ENCODE measurements at places on chromosomes 5 and 9.

GRCh38 chr9:69036309-69036708 is 757 bp downstream of the FXN start:
- no peak for DNase-seq

DNA sequence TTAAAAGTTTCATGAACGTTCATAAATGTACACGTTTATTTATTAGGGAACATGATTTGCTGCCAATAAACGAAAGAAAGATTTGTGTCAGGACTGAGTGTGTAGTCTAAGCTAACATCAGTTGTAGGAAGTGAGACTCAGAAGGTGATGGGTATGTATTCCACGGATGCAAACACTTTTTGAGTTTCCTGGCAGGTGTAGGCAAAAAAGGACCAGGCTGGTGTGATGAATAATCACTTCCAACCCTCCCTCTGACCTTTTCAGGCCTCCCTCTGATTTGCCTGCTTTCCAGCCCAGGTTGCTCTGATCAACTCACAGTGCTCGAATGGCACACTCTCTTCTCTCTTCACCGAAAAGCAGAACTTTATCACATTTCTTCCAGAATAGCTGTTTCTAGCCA is 51.8 kb downstream of the BASP1 start:
- no peak for DNase-seq

GRCh38 chr5:124922255-124922975 is 176.0 kb upstream of the ZNF608 start:
- DNase-seq = no peak

DNA sequence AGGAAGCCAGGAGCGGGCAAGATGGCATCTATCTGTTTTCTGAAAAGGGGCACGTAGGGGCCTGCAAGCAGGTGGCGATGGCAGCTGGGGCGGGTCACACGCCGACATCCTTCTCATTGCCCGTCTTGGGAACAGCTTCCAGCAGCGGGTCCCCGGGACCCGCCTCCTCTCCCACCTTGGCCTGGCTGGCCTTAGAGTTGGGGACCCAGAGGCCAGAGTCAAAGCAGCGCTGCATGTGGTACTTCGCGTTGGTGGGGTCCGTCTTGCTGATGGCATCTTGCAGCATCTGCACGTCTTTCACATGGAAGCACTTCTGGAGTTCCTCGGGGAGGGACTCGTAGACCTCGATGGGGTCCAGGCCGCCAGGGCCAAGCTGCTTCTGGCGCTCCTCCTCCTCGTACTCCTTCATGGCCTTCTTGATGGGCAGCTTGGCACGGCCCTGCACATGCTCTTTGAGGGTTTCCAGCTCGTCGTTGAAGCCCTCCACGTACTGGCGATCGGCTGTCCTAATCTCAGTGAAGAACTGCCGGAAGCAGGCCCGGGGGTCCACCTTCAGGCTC is 127.6 kb upstream of the CLINT1 start:
- DNase-seq = no peak

GRCh38 chr5:2000591-2000990 is 117.9 kb upstream of the IRX4 start:
- DNase-seq = no peak

DNA sequence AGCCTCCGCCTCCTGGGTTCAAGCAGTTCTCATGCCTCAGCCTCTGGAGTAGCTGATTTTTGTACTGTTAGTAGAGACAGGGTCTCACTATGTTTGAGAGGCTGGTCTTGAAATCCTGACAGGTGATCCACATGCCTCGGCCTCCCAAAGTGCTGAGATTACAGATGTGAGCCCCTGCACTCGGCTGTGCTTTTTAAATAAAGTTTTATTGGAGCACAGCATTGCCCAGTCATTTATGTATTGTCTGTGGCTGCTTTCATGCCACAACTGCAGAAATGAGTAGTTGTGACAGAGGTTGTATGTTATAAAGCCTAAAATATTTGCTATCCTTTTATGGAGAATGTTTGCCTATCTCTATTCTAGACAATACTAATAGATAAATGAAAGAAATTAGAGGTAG is 169.2 kb downstream of the AOPEP start:
- no peak for DNase-seq

GRCh38 chr5:157877821-157878220 is 18.9 kb upstream of the CLINT1 start:
- no peak for DNase-seq

GRCh38 chr5:68315679-68316271 is 100.2 kb downstream of the PIK3R1 start:
- no peak for DNase-seq

- no peak for DNase-seq
Measured at GRCh38 chr5:139668924-139669661, 20.9 kb downstream of the CXXC5 start.

DNA sequence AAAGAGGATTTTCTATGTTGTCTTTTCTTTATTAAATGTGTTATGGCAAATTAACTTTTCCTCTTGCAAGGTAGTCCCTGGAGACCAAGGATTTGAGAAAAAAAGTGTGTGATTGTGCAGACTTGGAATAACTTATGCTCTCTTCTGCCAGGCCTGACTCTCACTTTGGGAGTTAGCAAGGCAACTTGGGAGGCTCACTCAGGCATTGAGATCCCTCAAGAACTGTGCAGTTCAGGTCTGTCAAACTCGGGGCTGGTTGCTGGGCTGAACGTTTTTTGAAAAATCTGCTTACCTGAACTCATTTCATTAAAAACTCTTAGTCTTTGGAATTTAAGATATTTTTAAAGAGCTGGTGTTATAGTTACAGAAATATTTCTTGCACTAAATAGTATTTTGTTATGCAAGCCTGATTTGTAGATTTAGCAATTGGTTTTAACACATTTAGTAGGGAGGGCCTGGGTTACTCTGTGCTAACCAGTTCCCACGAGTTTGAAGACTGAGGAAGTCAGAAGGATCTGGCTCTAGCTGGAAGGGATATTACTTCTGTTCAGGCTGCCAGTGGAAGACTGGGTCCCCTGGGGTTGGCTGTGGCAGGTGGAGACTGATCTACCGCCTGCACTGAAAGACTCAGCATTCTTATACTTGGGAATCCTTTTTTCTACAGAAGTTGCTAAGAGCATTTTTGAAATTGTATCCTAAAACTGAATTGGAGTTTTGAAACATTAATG is 150.4 kb upstream of the PCSK5 start:
- no peak for DNase-seq

DNA sequence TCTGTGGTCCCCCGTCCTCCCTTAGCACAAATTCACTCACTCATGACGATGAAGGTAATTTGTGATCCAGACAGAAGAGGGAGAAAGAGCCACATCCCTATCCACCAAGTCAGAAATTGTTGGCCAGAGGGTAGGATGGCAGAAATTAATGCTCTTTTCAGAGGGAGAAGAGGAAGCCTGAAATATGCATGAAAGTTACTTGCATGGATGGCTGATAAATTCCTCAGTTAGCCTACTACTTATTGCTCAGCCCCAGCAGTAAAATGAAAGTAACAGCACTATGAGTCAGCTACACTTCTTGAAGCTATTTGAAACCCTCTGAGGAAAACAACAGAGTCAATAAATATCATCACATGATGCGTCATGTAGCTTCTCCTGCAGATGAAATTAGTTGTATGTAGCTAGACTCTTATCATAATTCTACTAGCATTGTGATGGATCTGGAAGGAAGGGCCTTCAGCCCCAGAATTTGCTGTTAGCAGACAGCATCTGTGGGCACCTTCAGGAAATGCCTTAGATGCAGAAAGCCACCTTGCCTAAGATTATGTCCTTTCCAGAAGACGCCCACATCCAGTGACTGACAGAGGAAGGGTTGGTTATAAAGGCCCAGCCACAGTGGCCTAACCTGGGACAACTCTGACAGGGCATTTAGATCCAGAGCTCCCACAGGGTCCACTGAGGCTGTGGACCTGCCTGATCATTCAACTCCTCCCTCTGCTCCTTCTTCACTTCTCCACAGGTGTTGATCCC is 81.2 kb upstream of the CCDC112 start:
- peak; percentile 55 for DNase-seq

GRCh38 chr5:15283076-15283475 is 216.9 kb upstream of the FBXL7 start:
- DNase-seq = no peak

DNA sequence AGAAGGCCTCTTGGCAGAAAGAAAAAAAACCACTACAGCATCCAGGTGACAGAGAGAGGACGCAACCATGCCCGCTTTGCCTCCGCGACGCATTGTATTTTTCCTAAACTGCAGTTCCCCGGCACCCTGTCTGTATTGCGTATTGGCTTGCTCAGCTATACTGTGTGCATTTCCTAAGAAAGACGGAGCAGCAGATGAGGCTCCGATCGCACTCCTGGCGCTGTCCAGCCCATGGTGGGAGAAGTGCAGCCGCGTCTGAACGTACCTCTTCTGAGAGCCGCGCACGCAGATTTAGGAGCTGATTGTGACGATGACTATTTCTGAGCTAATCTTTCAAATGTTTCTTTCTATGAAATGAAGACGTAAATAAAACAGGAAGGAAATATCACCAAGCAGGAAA is 366.5 kb downstream of the IRX1 start:
- DNase-seq = no peak

GRCh38 chr5:114208588-114208987 is 153.3 kb upstream of the KCNN2 start:
- no peak for DNase-seq

GRCh38 chr9:110083866-110084265 is 124.1 kb downstream of the C9orf152 start:
- no peak for DNase-seq

GRCh38 chr9:78314953-78315870 is 18.3 kb downstream of the PSAT1 start:
- DNase-seq = peak; percentile 59

DNA sequence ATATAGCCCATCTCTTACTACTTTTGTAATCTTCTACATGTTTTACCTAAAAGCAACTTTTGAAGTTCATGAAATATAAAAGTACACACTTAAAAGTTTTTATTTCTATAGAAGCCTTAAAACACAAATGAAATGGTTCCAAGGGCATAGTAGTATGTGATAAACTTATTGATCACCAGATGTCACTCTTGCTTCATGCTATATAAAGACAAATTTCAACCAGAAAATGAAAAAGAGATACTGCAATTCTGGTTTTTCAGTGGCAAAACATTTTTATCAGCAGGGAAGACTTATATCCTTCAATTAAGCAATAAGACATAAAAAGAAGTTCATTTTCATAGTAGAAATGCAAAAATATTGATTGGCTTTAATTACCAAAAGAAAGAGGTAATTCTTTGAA is 69.4 kb upstream of the FBXL17 start:
- no peak for DNase-seq

- DNase-seq = peak; percentile 71
Measured at GRCh38 chr5:174724484-174725260, at the start of gene MSX2. Gene MSX2, plus strand, starts transcription at chr5:174724582. Its CDS starts 78 bp downstream, at chr5:174724660.

- DNase-seq = no peak
Measured at GRCh38 chr5:143398053-143398355, 5.5 kb downstream of the NR3C1 start.

- DNase-seq = no peak
Measured at GRCh38 chr5:115033861-115034260, 135.8 kb downstream of the TRIM36 start.

DNA sequence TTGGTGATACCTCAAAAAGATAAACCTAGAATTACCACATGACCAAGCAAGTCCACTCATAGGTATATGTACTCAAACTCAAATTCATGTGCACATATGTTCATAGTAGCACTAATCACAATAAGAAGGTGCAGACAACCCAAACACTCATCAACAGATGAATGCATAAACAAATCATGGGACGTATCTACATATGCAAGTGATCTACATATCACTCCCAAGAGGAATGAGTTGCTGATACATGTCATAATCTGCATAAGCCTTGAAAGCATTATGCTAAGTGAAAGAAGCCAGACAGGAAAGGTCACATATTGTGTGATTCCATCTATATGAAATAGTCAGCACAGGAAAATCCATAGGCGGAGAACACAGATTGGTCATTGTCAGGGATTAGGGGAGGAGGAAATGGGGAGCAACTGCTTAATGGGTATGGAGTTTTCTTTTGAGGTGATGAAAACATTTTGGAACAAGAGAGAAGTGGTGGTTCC is 10.6 kb upstream of the GPX8 start:
- no peak for DNase-seq

DNA sequence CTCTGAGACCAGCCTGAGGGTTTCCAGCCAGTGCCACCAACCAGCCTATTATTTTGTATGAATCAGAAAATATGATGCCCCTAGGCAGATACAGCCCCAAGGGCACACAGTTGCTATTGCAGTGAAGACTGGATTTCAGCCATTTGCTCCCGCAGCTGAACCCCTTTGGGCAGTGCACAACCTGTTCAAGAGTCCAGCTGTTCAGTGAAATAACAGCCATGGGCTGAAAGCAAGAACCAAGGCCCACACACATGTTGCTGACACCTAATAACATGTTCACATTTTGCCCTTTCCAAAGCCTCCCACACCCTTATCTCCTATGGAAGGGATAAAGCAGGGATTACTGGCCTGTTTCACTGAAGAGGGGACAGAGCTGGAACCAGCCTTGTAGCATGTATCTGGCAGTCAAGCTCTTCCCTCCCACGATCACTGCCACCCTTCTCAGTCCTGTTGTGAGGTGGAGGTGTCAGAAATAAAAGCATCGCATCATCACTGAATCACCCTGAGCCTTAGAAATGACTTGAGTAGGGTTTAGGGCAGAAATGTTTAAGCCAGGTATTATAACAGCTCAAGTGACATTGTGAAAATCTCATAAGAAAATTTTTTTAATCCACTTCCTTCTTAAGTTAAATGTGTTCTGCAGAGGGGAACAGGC is 137.1 kb upstream of the FSTL4 start:
- no peak for DNase-seq

GRCh38 chr5:127429928-127430327 is 87.5 kb upstream of the PRRC1 start:
- DNase-seq = no peak

- DNase-seq = no peak
Measured at GRCh38 chr5:80825786-80826460, 134.2 kb upstream of the RASGRF2 start.

DNA sequence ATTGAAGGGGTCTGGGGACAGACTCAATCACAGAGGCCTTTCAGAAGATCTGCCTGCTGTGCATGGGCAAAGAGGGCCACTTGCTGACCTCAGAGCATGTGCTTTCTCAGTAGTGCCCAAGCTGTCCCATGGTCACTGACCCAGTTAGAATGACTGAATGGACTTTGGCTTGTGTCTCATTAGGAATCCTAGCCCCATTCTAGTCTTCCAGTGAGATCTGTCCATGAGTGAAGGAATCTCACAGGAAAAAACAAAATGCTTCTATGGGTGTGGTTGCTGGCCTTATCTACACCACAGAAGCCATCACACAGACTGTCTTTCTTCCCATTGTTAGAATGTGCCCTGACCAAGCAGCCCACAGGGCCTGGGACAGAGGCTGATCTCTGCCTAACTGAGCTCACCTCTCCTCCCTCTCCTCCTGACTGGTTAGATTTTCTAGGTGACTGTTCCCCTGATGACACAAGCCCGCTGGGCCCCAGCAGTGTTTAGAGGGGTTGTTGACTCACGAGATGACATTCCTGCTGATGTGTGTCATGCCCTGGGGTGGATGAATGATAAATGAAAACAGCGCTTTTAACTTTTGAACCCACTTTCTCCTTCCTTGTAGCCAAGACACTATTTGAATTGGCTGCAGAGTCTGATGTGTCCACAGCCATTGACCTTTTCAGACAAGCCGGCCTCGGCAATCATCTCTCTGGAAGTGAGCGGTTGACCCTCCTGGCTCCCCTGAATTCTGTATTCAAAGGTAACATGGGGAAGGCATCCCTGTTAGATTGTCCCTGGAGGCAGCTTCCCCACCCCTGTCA is 24.8 kb downstream of the TGFBI start:
- DNase-seq = peak; percentile 56

GRCh38 chr5:2894316-2894715 is 142.8 kb upstream of the IRX2 start:
- DNase-seq = no peak

GRCh38 chr5:140827704-140828361 is at the start of gene PCDHA6:
Gene PCDHA6, plus strand, starts transcription at chr5:140827960. Its CDS starts 132 bp downstream, at chr5:140828092.
- DNase-seq = no peak
